Fibroblast of lung (primary cell): ENCODE measurements at places on chromosomes 2 and 18. TPM values are rescaled to one million over a fixed set of nuclear protein-coding genes. Genes with fewer than 3 reads are reported as not detected.

The LBH gene
- 351 and 926 TPM in 2 replicates for total RNA-seq

The ANKRD62 gene
- total RNA-seq = not detected in 2 replicates

The DSG3 gene
- total RNA-seq = under 0.01 TPM in 1 of 2 replicates, not detected in the other

The IL36A gene
- total RNA-seq = not detected in 2 replicates

The ELOA2 gene
- total RNA-seq = not detected in 2 replicates

The ASB18 gene
- not detected in 2 replicates for total RNA-seq

The SOX11 gene
- 0.99 and 2.1 TPM in 2 replicates for total RNA-seq

The DOCK10 gene
- total RNA-seq = 11.8 and 26.3 TPM in 2 replicates

The NRBP1 gene
- 68.1 and 77.5 TPM in 2 replicates for total RNA-seq

The MALL gene
- total RNA-seq = 3.1 and 3.3 TPM in 2 replicates

The CD226 gene
- total RNA-seq = 0.33 and 0.51 TPM in 2 replicates

The PHLPP1 gene
- 4.4 and 5.0 TPM in 2 replicates for total RNA-seq

The ABCB6 gene
- total RNA-seq = 47.0 and 49.5 TPM in 2 replicates

The GCG gene
- not detected in 2 replicates for total RNA-seq

The MEP1B gene
- total RNA-seq = under 0.01 TPM in 2 replicates

The ALKAL2 gene
- 0.17 TPM in 1 of 2 replicates, not detected in the other for total RNA-seq

The ZC3H8 gene
- 4.6 and 6.9 TPM in 2 replicates for total RNA-seq
